ENCODE measurements at places on chromosomes 5 and 9.

DNA sequence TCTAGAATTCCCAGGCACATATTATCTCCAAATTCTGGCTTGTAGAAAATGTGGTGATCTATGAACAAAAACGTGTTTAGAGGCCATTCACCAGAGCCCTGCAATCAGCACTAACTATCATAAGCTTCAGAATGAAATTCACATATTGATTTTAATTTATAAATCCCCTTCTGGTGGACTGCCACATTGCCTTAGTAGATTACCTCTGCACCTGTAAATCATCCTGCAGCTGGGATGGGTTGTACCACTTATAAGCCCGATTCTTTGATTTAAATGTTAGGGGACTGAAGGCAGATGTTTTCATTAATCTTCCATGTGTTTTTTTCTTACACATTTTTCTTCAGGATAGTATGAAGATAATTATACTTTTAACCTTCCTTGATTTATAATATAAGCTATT is 140.7 kb upstream of the PTPRD start:
- no peak for DNase-seq

- no peak for DNase-seq
Observed at GRCh38 chr5:149665416-149666175, 64.5 kb upstream of the PPARGC1B start.

GRCh38 chr9:26058111-26058895 is 380.1 kb upstream of the TUSC1 start:
- DNase-seq, result no peak

DNA sequence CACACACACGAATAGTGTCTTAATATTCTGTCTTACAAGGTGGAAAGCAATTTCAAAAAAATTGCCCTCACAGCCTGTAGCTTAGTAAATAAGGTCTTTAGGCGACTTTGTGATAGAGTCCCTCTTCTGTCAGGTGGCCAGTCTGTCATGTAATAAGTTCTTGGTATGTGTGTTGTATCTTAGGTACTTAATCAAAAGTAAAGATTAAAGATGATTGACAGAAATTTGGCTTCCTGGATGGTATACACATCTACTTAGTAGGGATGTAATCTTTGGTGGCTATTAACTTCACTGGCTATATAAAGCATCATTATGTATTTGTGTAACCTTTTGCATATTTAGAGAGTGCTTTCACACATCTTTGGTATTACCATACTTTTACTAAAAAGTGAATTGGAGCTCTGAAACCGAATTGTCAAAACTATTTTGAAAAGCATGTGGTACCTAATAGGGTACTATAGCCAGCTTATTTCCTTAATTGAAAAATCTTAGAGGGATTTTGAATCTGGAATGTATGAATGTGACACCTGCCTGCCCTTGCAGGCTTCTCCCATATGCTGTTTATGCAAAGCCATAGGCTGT is 3.4 kb downstream of the G3BP1 start:
- no peak for DNase-seq

GRCh38 chr5:20109326-20109725 is 121.3 kb upstream of the CDH18 start:
- no peak for DNase-seq
